ENCODE measurements at places on chromosomes 6 and 20.
A peak's percentile ranks its signal among the peaks of the same experiment; 100 is the strongest.

- peak; percentile 39 for DNase-seq
Measured at GRCh38 chr6:34672657-34673043, 23.9 kb downstream of the ILRUN start.

DNA sequence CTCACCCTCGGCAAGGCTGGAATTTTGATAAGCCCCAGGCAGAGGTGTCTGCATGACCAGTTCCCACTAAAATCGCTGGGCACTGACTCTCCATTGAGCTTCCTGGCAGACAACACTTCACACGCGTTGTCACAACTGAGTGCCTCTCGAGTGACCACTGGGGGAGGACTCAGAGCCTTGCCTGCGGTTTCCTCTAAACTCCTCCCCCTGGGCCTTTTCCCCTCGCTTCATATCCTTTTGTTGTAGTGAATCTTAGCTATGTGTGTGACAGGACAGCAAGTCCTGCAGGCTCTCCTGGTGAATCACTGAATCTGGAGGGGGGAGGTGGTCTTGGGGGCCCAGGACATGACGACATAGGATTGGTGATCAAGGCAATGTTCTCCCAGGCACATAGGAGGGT, 670.8 kb downstream of the PRKN start:
- DNase-seq, result no peak

DNA sequence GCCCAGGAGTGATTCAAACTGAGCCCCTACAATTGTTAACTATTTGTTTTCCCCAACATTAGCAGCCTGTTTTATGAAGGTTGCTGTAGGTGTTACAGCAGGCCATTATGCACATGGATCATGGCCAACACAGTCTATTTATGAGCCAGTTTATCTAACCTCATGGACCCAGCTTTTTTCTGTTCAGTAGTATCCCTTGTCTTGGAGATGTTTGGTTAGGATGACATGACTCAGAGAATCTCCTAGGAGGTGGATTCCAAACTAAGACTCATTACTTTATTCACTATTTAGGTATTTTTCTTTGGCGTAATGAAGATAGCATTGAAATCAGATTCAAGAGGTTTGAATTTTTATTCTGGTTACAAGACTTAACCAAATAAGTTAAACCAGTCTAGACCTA, 62.8 kb upstream of the TFB1M start:
- DNase-seq, result no peak

GRCh38 chr20:31237763-31238162, 19.7 kb upstream of the DEFB115 start:
- no peak for DNase-seq

GRCh38 chr6:144066741-144067484, 28.5 kb downstream of the SF3B5 start:
- DNase-seq, result no peak

Data from suppressor macrophage treated with lipopolysaccharide for 1 hour (primary cell).